Stimulated activated CD4-positive, alpha-beta T cell treated with anti-CD3 and anti-CD28 coated beads, TNF-alpha, amount 100 ng/mL, for 1 hour (primary cell): ENCODE measurements at places on chromosomes 6 and 20.

GRCh38 chr6:131017962-131018361, 45.1 kb downstream of the EPB41L2 start:
- DNase-seq = no peak

GRCh38 chr20:23570178-23570760, 2.0 kb upstream of the CST9L start:
- DNase-seq = no peak

GRCh38 chr20:10573273-10573950, 100.4 kb downstream of the JAG1 start:
- DNase-seq = no peak

- DNase-seq = no peak
These were observed 141.8 kb downstream of the PHACTR3 start for GRCh38 chr20:59746155-59746554.

DNA sequence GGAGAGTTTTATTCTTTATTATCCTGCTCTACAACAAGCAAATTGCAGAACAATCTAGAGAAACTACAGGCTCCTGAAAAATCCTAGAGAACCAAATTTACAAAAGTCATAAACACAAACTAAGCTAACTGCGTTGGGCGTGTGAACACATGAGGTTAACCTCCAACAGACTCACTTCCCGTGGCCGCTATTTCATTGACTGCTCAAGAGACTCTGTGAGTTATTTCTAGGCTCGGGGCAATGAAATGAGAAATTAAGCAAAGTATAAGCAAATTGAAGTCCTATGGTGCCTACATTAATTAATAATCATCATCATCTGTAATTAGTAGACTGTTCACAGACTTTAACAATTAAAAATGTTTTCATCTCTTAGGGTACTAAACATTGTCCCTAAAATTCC, 100.0 kb downstream of the MBOAT1 start:
- DNase-seq = no peak

GRCh38 chr6:28589957-28590349, 64.3 kb downstream of the GPX5 start:
- DNase-seq = no peak

DNA sequence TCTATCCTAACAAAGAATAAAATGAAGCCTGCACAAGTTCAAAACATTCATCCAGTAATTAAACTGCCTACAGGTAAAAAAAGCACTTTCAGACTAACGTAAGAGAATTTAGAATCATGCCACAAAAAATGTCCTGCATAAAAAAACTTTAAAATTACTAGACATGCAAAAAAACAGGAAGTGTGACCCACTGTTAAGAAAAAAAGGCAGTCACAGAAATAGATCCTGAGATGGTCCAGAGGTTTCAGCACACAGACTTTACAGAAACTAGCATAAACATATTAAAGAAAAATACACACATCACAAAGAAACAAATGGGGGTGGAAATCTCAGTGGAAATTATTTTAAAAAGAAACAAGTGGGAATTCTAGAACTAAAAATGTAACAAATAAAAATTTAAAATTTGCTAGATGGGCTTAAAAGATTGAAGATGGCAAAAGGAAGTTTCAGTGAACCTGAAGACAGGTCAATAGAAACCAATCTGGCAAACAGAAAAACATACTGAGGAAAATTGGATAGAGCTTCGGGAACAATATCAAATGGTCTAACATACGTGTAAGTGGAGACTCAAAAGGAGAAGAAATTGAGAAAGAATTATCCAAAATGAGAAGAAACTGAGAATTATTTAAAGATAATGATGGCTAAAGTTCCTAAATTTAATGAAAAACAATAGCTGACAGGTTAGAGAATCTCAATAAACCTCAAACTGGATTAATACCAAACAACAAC, 3.4 kb upstream of the ZNF133 start:
- DNase-seq = no peak

DNA sequence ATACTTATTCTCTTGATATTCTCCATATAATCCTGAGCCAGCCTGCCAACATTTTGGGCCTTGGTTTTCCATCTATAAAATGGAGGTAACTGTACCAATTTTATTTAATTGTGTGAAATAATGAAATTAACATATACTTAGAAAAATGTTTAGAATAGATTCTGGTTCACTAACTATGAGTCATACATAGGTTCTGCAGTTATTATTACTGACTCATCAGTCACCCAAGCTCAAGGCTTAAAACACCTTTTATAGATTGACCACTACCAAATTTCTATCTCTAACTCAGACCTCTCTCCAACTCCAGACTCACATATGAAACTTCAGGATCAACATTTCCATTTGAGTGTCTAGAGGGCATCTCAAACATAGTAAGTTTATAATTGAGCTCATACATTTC, 1277.2 kb upstream of the GJE1 start:
- DNase-seq = no peak
